ENCODE measurements at places on chromosomes 3 and 15.

DNA sequence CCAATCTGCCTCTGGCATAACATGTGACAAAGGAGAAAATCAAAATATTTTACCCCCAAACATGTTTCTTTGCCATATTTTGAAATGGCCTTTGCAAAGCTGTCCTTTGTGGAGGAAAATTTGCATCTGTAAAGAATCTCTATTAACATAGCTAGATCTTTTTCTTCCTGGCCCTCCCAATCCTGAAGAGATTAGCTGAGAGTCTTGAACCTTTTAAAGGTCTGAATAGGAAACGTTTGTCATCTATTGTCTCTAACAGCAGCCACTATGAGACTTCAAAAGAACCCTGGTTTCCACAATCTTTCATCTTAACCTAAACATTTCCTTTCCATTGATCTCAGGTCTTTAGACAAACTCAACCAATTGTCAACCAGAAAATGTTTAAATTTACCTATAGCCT is 520.9 kb upstream of the TGFBR2 start:
- no peak for DNase-seq

- DNase-seq, result no peak
Observed at GRCh38 chr3:18282507-18282906, 142.6 kb downstream of the SATB1 start.

DNA sequence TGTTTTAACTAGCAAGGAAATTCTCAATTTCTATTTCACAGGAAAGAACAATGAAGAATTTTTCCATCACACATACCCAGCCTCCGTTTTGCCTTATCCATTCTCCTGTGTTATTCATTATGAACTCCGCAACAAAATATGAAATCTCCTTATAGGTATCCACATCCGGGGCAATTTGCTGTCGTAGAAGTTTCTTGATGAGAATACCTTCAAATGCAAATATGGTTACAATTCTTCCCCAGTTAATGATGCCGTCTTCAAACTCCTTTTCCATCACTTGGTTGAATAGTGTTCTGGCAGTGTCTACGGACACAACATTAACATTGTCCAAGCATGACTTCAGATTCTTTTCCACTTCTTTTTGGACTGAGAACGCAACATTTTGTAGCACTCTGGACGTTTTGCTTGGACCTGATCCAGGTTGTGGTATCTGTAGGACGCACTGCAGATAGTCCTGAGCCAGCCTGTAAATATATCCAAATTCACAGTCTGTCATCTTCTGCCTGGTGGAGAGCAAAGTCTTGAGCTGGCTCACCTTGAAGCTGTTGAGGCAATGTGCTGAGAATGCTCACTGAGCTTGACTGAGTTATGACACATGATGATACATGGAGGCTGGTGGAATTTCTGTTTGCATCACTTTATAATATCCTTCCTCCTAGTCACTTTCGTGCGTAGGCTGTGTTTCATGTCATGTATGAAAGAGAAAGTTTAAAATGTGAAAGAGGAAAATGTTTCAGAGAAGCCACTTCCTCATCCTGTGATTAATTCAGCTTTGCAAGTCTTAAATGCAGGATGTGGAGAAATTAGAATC is at the start of gene BCL2A1:
TSS of gene BCL2A1 (minus strand) at position 573 of the 811 bp plus-strand sequence. CDS start at position 496, 77 bp downstream.
- DNase-seq, result peak; percentile 70

DNA sequence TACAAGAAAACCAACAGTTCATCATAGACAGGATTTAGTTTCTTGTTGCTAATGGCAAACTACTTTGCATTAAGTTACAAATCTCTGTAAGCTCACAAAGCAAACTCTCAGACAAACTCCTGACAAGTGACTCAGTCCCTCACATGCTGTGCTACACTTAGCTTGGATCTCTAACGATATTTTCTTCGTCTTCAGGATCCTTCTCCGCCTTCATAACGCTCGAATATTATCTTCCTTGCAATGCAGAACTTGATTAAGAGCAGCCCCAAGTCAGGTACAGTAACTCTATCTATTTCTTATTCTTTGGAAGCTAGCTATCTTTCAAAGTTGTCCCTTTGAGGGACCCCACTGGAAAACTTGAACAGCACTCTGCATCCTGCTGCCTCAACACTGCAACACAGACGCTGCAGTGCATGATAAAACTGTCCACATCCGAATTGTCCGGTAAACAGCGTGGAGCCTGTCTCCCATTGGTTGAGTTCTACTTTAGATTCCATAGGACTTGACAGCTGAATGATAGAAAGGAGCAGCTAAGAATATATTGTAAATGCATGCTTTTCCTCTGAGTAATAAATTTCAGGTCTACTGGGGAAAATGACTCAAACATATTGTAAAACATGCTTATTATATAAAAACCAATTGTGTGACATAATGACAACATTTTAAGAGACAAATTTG is 61.3 kb downstream of the UACA start:
- no peak for DNase-seq

- no peak for DNase-seq
Observed at GRCh38 chr3:53883008-53883407, 1.1 kb upstream of the ACTR8 start.

GRCh38 chr3:53224536-53224935 is 31.3 kb downstream of the TKT start:
- no peak for DNase-seq

DNA sequence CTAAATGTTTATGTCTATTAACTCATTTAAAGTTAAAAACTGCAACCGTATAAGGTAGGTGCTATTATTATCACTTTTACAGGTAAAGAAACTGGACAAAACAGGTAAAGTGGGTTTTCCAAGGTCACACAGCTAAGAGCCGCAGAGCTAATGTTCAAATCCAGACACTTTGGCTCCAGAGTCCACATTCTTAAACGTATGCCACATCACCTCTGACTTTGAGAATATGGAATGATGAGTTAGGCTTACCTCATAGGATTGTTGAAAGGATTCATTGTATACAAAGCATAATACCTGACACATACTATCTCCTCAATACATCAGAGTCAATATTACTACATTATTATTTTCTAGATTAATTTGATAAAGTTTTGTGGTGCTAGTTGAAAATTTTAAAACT is 240.9 kb upstream of the STT3B start:
- DNase-seq, result no peak

DNA sequence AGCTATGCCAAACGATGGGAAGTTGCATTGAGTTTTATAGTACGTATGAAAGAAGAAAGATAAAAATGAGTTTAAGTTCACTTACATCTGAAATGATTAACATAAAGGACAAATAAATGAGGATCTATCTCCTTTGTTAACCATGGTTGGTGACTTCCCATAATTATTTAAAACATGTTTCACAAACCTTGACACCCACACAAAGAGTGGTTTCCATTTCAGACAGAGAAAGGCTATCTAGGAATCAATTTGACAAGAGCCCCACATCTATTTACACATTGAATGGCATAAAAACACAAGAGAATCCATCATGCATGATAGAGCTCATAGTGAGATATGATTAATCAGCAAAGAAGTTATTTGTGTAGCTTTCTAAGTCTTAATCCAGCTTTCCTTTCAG is 14.2 kb upstream of the MTMR10 start:
- no peak for DNase-seq

DNA sequence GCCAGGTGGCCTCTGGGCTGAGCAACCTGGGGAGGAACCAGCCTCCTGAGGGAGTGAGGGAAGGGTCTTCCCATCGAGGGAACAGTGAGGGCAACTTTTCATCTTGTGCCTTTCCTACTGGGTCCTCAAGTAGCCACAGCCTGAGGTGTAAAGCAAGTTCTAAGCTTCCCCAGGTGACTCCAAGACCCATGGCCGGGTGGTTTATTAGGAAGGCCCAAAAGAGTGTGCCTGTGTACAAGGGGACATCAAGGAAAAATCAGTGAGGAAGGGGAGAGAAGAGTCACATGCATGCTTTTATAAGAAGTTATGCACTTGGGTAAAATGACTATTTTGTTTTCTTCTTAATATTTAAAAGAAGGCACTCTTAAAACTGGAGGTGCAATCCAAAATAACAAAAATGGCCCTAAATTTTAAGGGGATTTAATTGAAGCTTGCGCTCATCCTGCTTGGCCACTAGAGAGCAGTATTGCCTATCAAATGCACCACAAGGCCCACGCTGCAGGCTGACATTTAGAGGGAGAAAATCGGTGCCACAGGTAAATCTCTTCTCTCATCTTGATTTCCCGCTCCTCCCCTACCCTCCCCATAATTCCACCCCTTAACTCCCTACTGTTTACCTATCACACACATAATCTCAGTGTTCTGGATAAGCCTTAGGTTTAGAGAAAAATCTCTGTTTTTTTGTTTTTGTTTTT is 6.7 kb downstream of the NANOGP8 start:
- DNase-seq, result peak; percentile 48

DNA sequence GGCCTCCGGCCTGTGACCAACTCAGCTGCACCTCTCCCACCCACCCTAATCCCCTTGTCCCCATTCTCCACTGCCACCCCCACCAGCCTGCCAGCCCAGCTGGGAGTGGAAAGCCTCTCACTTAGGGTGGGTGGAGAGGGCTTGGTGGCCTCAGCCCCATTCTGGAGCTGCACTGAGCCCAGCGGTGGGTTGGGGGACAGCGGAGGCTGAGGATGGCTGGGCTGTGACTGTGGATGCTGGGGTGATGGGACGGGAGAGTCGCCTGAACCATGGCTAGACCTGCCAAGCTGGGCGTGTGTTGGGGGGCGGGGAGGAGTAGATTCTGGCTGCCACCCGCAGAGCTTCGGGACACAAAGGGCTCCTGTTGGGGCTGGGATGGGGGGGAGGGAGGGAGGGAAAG is 1.8 kb downstream of the CLCN2 start:
- DNase-seq, result no peak

- peak; percentile 26 for DNase-seq
Observed at GRCh38 chr15:64461721-64462162, 1.4 kb downstream of the ZNF609 start.

DNA sequence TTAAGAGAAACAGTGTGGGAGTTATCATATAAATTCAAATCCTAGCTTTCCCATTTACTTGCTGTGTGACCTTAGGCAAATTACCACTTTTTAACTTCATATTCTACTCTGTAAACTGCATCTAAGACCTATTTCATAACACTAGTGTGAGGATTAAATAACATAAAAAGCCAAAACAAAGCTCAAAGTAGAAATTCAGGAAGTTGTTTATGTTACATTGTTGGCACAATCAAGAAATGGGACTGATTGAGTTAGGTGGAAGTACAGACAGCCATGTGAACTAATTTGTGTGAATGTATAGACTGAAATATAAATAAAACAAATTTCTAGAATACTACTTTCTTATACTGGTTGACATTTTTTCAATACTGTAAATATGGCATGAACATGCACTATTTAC is 131.7 kb downstream of the STAG1 start:
- no peak for DNase-seq

GRCh38 chr15:69531665-69532027 is 79.0 kb downstream of the RPLP1 start:
- no peak for DNase-seq

GRCh38 chr3:85054579-85054978 is 95.8 kb downstream of the CADM2 start:
- no peak for DNase-seq
